Kasumi-1 (cell line): ENCODE measurements at places on chromosomes 12 and 14.

DNA sequence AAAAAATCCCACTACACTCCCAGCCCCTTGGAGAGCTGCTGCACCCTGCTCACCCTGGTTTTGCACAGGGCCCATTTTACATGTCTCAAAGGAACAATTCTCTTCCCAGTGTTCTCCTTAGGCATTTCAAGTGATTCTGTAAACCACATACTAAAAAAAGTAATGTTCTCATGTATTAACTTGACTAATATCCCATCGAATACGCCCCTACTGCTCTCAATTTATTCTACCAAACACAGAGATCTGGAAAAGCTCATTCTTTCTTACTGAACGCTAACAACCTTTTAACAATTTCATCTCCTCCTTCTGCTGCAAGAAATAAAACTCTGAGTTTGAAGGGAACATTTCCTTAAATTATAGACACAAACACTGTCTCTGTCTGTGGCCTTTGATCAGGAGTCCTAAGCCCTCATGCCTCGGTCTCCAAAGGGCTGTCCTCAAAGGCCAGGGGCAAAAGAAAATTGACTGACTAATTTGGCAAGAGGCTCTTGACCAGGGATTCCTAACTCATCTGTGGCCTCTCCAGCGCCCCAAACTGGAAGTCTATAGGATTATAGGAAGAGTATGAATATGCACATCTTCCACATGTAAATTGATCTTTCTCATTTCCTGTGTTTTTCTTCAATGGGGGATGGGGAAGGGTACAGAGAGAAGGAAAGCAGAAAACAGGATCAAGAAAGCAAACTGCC lies 17.1 kb upstream of the TSPAN11 start:
- DNase-seq = no peak

- no peak for DNase-seq
These were observed 16.7 kb upstream of the ZDHHC22 start for GRCh38 chr14:77158175-77158881.

GRCh38 chr12:89645434-89645833 lies 63.2 kb downstream of the ATP2B1 start:
- DNase-seq = no peak

DNA sequence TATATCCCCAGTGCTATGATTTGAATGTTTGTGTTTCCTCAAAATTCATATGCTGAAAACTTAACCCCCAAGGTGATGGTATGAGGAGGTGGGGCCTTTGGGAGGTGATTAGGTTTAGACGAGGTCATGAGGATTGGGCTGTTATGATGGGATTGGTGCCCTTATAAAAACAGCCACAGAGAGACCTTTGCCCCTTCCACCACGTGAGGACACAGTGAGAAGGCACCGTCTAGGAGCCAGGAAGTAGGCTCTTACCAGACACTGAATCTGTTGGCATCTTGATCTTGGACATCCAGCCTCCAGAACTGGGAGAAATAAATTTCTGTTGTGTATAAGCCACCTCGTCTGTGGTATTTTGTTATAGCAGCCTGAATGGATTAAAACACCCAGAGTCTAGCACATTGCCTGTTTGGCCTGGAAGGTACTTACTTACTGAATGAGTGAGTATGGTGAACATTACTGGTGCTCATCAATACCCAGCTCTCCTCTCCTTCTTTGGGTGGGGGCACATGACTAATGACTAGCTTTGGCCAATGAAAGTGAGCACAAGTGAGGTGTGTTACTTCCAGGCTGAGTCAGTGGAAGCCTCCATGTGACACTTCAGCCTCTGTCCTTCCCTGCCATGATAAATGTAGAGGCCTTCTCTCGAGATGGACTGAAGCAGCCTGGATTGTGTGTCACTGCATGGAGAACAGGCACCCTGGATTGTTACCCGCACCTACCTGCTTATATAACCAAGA lies 72.4 kb upstream of the CHST11 start:
- DNase-seq = no peak

- DNase-seq = no peak
These were observed 85.6 kb downstream of the GALNT9 start for GRCh38 chr12:132243596-132244310.

GRCh38 chr14:24911324-24912109 lies 138.4 kb downstream of the STXBP6 start:
- peak; percentile 70 for DNase-seq

DNA sequence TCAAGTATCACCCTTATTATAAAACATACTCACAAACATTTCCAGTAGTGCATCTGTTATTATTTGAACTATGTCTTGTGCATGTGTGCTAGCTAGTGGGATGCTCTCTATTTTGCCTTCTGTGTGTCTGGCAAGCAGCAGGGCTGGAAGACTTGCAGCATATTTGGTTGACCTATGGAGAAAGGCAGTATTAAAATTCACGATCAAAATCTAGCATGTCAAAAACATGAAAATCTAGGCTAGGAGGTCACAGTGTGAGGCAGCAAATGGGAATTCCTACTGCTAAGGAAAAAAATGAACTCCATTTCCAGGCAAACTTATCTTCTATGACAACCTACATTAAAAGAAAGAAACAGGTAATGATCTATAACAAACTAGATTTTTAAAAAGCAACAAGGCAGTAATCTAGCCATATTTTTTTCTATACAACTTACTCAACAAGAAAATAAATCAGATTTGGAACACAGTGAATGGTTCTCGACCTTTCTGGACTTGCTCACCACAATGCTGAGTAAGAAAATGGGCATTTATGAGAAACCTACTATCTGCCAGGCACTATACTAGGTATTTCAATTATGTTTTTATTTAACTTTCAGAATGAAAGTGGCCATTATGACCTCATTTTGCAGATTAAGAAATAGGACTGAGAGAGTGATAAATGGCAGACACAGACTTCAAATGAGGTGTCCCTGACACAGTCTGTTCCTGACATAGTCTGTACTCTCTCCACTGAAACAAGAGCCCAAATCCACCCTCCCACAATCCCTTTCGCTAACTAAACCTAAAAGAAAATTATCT lies 96.8 kb downstream of the TXNDC16 start:
- no peak for DNase-seq

DNA sequence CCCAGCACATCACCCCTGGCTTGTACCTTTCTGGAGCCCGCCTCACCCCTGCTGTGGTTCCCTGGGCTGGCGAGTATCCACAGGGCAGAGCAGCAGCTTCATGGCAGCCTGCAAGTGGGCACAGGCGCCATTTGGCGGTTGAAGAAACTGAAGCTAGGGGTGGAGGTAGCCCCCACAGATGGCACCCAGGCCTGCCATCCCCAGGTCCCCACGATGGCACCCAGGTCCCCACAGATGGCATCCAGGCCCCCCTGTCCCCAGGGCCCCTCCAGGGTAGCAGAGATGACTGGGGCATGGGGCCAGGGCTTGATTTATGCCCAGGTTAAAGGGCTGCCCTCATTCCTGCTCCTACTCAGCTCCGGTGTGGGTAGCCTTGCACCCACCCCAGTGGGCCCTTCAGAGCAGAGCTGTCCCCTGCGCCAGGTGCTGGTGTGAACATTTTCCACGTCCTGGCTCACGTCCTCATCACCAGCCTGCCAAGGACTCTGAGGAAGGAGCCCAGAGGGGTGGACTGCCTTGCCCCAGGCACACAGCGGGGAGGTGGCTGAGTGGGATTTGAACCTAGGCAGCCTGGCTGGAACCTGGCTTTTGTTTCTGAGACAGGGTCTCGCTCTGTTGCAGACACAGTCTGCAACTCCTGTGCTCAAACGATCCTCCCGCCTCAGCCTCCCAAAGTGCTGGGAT lies 8.7 kb downstream of the MMP17 start:
- DNase-seq = no peak

GRCh38 chr12:2151391-2151790 lies 98.6 kb downstream of the CACNA1C start:
- DNase-seq = no peak

GRCh38 chr14:75441728-75442127 lies 13.9 kb downstream of the JDP2 start:
- DNase-seq = no peak

DNA sequence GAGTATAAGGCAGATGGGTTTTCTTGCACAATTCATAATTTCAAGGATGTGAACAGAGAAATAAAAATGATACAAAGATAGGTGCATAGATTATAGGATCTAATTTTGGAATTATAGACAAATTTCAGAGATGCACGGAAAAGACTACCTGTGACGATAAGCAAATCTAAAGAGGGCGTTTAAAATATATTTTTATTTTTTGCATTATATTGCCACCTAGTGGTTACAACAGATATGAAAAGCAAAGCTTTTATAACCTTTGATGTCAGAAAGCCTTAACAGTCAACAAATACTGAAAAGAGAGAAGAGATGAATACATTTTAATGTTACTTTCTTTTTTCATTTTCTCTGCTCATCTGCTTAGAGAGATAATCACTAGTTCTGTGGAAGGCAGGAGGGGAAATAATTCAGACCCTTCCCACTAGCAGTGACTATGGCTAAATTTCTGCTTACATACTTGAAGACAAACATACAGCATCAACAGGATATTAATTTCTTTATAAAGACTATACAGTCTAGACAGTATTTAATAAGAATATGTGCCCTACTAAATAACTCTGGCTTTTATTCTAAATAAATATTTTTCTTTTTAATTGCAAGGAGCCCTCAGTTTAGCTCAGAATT lies 46.3 kb downstream of the NTS start:
- DNase-seq = peak; percentile 62

GRCh38 chr14:38107216-38107631 lies 100.5 kb upstream of the SSTR1 start:
- DNase-seq = no peak

DNA sequence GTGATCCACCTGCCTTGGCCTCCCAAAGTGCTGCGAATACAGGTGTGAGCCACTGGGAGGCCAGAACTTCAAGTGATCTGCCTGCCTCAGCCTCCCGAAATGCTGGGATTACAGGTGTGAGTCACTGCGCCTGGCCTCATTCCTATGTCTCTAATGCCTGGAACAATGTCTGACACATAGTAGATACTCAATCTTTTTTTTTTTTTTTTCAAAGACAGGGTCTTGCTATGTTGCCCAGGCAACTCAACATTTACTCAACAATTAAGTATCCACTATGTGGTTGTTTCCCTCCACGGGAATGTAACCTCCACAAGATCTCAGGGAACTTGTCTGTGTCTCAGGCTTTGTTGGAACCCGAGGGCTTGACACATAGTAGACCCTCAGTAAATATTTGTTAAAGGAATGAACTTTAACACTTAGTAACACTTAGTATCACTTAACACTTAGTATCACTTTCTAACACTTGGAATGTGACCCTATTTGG lies 3.0 kb upstream of the TMEM120B start:
- no peak for DNase-seq

DNA sequence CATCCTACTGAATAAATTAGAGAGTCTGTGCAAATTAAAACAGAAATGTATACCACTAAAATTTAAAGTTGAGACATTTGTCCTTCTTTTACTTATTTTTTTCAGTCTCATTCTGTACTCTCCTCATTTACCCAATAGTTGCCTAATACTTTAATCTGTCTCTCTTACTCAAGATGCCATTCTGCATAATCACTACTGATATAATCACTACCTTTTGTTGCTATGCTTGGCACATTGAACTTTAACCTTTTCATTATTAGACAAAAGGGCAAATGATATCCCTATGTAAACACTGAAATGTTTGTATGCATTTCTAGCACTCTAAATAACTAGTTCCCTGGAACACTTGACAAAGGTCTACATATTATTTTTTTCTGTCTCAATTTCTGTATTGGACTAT lies 1108.3 kb upstream of the FLRT2 start:
- DNase-seq = no peak

DNA sequence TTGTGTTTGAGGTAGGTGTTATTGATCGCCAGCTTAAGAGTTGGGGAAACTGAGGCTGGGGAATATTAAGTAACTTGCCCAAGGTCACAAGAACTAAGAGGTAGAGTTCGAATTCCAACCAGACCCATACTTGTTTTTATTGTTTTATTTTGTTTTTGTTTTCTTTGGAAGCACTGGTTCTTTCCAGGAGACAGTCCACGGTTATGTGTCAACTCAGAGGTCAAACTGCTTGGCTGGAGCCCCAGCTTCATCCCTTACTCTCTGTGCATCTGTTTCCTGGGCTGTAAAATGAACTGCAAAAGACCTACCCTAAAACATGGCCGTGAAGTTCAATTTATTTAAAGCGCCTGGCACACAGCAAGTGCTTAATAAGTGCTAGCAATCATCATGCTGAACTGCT lies 74.4 kb upstream of the MAP1LC3B2 start:
- DNase-seq = no peak

GRCh38 chr12:16148938-16149337 lies 128.5 kb downstream of the SLC15A5 start:
- DNase-seq = peak; percentile 87

DNA sequence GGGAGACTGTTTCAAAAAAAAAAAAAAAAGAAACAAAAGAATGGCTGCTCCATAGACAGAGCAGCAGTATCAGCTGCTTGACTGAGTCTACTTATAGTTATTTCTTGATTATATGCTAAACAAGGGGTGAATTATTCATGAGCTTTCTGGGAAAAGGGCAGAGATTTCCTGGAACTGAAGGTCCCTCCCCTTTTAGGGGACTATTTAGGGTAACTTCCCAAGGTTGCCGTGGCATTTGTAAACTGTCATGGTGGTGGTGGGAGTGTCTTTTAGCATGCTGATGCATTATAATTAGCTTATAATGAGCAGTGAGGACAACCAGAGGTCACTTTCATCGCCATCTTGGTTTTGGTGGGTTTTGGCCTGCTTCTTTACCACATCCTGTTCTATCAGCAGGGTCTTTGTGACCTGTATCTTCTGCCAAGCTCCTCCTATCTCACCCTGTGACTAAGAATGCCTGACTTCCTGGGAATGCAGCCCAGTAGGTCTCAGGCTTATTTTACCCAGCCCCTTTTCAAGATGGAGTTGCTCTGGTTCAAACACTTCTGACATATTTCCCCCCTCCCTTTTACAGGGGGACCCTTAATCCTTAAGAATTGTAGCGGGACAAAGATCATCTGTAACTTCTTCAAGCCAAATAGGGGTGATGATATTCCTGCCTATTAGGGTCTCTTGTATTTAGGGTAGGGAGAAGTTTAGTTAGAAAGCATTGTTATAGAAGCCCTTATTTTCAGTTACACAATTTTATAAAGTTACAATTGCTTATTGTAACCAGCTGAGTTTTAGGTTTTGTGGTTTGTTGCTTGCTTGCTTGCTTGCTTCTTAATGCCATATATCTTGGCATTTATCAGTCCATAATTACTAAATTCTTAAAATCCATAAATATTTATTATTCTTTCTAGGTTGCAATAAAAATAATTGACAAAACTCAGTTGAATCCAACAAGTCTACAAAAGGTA lies 42.5 kb downstream of the MARK3 start:
- no peak for DNase-seq

GRCh38 chr12:1272142-1272541 lies 281.1 kb downstream of the ERC1 start:
- DNase-seq = no peak

DNA sequence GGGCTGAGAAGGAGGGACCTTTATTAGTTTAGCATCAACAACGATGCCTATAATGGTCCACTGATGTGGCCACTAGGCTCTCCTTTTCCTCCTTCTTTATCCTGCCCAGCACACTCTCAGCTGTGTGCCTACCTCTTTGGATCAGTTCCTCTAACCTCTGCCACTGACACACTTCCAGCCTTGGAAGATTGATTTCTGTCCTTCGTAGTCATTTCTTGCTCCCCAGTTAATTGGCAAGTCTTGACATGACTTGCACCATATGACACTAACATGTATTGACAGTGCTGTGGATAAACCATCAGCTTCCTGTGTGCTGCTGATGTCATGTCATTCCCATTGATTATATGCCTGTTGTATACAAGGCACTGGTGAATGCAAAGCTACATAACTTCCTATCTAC lies 90.2 kb upstream of the PLEKHG7 start:
- DNase-seq = no peak
